GM12878 (cell line): ENCODE measurements at places on chromosomes 1 and 21. TPM values are rescaled to one million over a fixed set of nuclear protein-coding genes. Genes with fewer than 3 reads are reported as not detected.

DNA sequence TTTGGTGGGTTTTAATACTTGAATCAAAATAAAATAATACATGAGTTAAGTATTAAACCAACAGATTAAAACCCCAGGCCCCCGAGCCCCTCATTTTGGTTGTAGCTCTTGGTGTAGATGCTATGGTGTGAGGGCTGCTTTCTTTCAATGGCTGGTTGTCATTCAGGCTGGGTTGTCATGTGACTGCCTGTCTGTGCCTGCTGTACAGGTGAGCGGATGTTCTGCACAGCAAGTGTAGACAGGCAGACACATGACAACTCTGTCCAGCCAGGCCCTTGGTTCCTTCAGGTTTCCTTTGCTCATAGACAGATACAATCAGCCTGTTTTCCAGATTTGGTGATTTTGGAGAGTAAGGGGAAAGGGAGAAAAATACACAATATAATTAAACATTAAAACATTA, 281.9 kb upstream of the C1orf105 start:
- H3K27me3 ChIP-seq: no peaks in the 10 kb centered on the region
- no peaks in the 10 kb centered on the region for H3K4me1 ChIP-seq
- DNase-seq: no peak

DNA sequence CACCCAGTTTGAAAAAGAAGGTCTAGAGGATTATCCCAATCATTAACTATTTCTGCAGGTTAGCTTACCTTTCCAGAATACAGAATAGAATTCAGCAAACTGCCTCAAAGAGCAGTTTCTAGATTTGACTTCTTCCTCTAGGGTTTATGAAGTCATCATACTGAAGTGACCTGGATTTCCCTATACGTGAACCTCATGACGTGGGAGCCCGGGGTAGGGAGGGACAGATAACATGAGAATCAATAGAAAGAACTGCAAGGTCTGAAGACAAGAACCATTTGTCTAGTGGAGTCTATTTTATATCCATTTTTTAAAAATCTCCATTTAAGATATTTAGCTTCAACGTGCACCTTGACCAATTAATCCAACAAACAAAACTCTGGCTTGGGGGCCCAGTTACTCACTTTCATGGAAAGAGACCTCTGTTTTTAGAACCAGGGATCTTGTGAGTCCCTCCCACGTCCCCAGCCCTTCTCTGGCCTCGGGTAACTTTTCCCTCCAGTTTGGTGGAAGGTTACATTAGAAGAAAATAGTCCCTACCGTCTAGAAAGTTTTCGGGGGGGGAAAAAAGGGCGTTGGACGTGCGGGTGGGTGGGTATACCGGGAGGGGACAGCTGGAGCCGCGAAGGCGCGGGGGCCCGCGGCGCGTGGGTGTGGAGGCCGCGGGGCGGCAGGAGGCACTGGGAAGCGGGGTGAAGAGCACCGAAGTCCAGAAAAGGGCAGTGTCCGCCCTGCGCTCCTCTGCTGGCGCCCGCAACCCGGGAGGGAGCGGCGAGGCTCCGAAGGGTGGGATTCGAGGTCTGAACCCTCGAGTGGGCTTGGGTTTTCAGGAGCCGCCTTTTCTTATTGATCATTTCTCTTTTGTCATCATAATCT, 13.8 kb upstream of the POGZ start:
- H3K4me3 ChIP-seq: peak overlapping the region; percentile 65
- DNase-seq: no peak
- no peaks in the 10 kb centered on the region for H3K36me3 ChIP-seq
- peaks cover 18% of the 10 kb centered on the region for H3K4me1 ChIP-seq
- no peaks in the 10 kb centered on the region for H3K27me3 ChIP-seq

GRCh38 chr1:71783071-71783470, 499.3 kb downstream of the NEGR1 start:
- H3K27me3 ChIP-seq: no peaks in the 10 kb centered on the region
- no peak overlapping the region for H3K4me3 ChIP-seq
- H3K4me1 ChIP-seq: no peaks in the 10 kb centered on the region
- no peaks in the 10 kb centered on the region for H3K36me3 ChIP-seq
- H3K27ac ChIP-seq: no peak overlapping the region

DNA sequence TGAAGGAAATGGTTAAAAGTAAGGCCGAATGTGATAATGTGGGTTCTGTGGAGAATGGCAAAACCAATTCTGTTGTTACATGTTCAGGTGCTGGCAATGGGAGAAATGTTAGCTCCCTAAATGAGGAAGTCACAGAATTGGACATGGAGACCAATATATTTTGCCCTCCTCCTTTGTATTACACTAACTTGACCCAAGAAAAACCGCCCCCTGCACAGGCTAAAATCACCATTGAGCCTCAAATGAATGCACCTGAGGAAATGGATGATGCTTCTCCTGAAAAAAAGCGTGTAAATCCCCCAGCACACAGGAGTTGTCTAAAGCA, 932 bp downstream of the MAP10 start:
- no peaks in the 10 kb centered on the region for H3K36me3 ChIP-seq
- no peak for DNase-seq
- no peaks in the 10 kb centered on the region for H3K27me3 ChIP-seq
- H3K27ac ChIP-seq: peak overlapping the region; percentile 74
- H3K4me3 ChIP-seq: peak overlapping the region; percentile 85

NOS1AP gene
- 0.15 TPM in 1 of 2 replicates, not detected in the other for total RNA-seq

DNA sequence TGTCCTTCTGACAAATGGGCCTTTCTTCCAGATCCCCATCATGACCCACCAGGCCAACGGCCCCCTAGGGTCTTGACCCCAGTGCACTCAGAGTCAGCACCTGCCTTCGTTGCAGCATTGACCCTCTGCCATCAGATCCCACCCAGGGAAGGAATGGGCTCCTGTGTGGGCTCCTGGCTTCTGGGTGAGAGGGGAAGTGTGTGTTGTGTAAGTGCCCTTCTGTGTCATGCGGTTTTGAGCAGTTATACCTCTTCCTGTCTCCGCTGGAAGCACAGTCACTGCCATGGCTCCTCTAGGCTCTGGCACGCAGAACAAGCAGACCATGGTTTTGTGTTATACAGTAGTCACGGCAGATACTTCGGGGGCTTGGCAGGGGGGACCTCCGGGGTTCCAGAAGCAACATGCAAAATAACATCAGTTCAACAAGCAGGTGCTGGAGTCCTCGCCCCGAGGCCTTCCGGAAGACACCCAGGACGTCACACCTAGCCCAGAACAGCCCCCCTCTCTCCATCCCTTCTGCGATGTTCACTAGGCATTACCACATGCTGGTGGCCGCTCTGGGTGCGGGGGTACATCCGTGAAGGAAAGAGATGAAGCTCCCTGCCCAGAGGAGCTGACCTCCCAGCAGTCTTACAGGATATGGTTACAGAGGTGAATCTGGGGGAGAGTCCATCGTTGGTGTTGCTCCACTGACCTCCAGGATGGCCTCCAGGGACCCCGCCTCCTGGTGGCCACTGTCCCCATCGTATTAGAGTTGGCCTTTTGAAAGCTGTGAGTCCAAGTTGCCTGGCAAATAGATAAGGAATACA, 17.4 kb upstream of the KCNAB2 start:
- peak overlapping the region; percentile 82 for H3K27ac ChIP-seq
- H3K27me3 ChIP-seq: no peaks in the 10 kb centered on the region
- H3K4me3 ChIP-seq: peak overlapping the region; percentile 89
- H3K36me3 ChIP-seq: peaks cover 6% of the 10 kb centered on the region

- DNase-seq: no peak
- no peak overlapping the region for H3K27ac ChIP-seq
- no peaks in the 10 kb centered on the region for H3K27me3 ChIP-seq
- H3K4me3 ChIP-seq: no peak overlapping the region
- no peaks in the 10 kb centered on the region for H3K36me3 ChIP-seq
Measured at GRCh38 chr21:32463367-32463766, 50.9 kb downstream of the EVA1C start.

- no peak overlapping the region for H3K27ac ChIP-seq
- H3K36me3 ChIP-seq: no peaks in the 10 kb centered on the region
- H3K27me3 ChIP-seq: no peaks in the 10 kb centered on the region
- no peak for DNase-seq
- H3K4me1 ChIP-seq: no peaks in the 10 kb centered on the region
Measured at GRCh38 chr21:14858311-14858710, 206.5 kb downstream of the NRIP1 start.

RIIAD1 gene
- not detected in 2 replicates for total RNA-seq

- no peaks in the 10 kb centered on the region for H3K36me3 ChIP-seq
- no peak overlapping the region for H3K27ac ChIP-seq
- H3K27me3 ChIP-seq: no peaks in the 10 kb centered on the region; the same call in none of the 2 replicates
- H3K4me1 ChIP-seq: no peaks in the 10 kb centered on the region; the same call in 1 of the 2 replicates
- DNase-seq: no peak
Measured at GRCh38 chr1:67313934-67314671, 6.4 kb downstream of the IL12RB2 start.
